ENCODE measurements at places on chromosomes 5 and 9.

DNA sequence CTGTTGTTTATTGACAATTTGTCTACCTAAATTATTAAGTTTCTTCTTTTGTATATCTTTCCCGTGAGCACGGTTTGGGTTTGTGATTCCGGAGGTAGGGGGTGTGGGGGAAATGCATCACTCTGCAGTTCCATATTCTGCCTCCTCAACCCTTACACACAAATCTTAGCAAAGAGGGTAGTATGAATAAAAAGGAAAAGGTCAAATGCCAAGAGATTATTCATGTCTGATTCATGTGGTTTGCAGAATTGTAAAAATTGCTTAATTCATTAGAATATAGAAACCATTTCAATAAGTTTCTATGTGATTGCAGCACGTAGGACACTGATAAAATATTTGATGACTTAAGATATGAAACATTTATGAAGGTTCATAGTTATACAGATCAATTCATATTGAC lies 601.9 kb downstream of the SEMA5A start:
- no peak for DNase-seq

DNA sequence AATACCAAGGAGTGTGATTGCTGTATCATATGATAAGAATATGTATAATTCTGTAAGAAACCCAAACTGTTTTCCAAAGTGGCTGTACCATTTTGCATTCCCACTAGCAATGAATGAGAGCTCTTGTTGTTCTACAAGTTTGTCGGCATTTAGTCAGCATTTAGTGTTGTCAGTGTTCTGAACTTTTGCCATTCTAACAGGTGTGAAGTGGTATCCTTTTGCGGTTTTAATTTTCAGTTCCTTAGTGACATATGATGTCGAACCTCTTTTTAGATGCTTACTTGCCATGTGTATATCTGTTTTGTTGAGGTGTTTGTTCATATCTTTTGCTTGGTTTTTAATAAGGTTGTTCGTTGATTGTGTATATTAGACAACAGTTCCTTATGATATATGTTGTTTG lies 296.3 kb upstream of the IZUMO3 start:
- DNase-seq: no peak

GRCh38 chr9:92965061-92965758 lies 17.9 kb downstream of the FGD3 start:
- DNase-seq: no peak

- DNase-seq: peak; percentile 79
Observed at GRCh38 chr5:172140120-172140519, 47.9 kb downstream of the STK10 start.

DNA sequence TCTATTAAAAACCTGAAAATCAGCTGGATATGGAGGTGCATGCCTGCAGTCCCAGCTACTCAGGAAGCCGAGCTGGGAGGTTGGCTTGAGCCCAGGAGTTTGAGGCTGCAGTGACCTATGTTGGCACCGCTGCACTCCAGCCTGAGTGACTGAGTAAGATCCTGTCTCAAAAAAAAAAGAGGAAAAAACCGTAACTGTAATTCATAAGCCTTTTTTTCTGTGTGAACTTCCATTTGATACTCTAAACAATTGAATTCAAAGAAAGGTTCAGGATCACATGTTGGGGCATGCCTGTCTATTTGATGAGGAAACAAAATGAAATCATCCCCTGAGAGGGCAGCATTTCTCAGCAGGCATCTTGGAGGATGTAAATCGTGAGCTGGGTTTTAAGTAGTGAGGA lies 38.8 kb downstream of the ITGA2 start:
- DNase-seq: peak; percentile 55

- no peak for DNase-seq
Observed at GRCh38 chr5:143206196-143207053, 197.1 kb downstream of the NR3C1 start.

- DNase-seq: no peak
Observed at GRCh38 chr9:18707489-18708205, 233.7 kb downstream of the ADAMTSL1 start.

DNA sequence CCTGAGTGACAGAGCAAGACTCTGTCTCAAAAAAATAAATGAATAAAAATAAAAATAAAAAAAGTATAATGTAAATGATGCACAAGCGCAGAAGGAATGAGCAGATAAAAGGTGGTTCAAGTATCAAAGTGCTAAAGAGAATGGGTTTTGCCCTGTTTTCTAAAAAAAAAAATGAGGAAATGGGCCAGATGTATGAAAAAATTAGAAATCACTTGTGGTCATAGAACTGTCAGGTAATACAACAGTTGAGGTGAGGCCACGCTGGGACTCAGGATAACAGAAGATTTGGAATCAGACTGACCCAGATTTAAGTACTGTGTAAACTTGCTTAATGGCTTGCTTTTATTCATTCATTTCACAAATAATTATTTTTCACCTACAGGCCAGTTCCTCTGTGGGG lies 69.8 kb downstream of the MAPKAP1 start:
- no peak for DNase-seq

DNA sequence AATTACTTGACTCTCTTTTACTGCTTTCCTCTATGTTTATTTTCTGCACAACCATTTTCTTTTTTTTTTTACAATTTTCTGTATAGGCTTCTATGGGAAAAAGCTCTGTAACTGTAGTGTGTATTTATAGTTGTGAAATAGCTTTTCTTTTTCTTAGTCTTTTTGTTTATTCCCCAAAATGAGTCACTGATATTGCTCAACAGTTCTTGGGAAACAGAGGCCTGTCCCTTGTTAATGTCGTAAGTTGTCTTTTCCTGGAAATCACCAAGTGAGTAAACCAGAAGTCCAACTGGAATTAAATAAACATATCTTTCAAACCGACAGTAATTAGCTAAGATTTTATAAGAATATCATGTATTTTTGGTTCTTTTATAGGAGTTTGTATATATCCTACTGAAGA lies 325.1 kb upstream of the PRR16 start:
- DNase-seq: no peak

GRCh38 chr5:51895834-51896233 lies 512.6 kb downstream of the ISL1 start:
- DNase-seq: no peak

- no peak for DNase-seq
Observed at GRCh38 chr5:157050050-157050449, 8.9 kb downstream of the HAVCR1 start.

DNA sequence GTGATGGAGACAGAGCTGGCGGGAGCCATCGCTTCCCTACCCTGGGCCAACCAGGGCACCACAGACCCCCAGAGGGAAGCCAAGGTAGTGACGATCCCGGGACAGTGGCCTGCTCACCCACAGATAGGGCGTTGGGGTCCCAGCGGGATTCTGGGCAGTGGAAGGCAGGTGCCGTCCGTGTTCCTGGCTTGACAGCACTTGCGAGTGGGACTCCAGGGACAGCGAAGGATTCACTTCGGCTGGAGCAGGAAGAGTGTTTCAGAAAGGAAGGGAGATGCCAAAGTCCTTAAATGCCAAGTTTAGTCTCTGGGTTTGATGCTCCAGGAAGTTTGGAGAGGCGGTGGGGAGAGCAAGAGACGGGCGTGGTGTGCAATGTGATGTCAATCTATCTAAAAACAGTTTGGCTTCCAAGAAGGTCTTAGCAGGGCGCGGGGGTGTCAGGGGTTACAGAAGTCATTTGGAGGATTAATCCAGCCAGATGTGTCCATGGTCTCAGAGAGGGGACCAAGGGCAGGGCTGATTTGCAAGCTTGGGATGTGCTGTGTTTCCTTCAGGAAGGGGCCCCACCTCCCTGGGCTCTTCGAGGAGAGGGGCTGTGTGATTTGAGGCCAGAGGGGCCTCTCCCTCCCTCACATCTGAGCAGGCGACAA lies 74.9 kb downstream of the NTNG2 start:
- DNase-seq: no peak

- DNase-seq: no peak
Observed at GRCh38 chr5:75351139-75351926, 14.3 kb downstream of the HMGCR start.

DNA sequence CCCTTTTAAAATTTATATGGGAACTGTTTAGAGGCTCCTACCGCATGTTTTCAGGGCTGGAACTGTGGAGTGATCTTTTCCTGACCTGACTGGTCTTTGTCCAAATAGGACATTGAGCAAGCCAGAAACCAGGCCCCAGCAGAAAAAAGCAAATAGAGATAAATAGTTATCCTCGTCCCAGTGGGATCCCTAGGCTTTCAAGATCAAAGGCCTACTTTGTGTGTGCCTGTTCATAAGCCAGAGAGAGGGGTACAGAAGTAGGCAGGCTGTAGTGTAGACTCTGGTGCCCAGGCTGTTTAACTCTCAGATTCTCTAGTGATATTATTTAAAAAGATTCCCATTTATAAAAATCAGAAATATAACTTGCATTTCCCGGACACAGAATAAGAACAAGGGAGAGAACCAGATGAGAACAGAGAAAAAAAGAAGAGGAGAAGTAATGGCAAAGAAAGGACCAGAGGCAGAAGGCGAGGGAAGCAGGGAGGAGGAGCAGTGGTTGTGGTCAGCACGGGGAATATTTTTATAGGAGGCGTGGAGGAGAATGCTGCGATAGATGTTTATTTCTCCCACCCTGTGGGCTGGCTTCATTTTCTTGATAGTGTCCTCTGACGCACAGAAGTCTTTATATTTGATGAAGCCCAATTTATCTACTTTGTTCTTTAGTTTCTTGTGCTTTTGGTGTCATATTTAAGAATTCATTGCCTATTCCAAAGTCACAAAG lies 101.2 kb downstream of the AOPEP start:
- peak; percentile 13 for DNase-seq

DNA sequence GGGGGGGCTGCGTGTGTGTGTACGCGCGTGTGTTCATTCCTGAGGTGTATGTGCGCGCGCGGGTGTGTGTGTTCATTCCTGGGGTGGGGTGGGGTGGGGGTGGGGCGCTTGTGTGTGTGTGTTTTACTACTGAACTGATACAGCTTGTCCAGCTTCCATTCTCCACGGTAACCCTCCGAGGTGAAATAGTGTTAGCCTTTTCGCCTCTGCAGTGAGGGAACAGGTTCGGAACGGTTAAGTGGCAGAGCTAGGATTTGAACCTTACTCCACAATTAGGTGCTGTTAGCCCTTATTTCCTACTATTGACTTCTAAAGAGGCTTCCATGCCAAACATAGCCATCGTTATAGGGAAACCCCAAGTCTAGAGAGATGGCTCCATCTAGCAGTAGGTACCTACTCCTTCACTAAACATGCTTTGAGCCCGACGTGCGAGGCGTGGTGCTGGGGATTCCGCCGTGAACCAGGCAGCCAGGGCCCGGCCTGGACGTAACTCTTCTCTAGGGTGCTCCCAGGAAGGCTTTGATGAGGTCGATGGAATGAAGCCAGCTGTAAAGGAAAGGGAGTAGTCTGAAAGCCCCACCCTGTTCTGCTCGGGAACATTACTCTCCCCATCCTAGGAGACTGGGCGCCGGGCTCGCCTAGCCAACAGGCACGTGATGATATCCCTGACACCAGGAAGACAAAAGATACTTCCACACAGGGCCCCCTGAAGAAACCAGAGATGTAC lies 782 bp upstream of the SKP1 start:
- peak; percentile 62 for DNase-seq

DNA sequence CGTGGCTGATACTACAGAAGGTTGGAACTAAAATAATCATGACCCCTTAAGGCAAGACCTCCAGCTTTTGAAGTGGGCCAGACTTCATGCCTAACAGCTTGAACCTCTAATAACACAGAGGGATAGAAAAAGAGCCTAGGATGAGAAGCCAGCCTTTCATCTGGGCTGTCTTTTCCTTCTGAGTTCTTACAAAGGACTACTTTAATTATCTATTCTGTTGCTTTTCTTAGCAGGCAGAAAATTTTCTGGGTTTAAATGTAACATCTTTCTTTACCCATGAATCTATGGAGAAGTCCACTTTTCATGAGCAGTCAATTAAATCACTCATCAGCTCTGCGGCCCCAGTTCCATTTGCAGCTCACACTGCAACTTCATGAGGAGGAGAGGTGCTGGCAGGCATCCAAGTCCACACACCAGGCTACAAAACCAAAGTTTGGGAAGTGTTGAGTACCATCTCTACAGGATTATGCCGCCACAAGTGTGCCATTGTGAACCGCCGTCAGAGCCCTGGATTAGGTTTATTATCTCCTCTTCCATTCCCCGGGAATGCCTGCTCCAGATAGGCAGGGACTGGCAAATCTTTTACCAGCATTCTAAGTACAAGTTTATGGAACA lies 192.0 kb downstream of the TLE4 start:
- DNase-seq: no peak

DNA sequence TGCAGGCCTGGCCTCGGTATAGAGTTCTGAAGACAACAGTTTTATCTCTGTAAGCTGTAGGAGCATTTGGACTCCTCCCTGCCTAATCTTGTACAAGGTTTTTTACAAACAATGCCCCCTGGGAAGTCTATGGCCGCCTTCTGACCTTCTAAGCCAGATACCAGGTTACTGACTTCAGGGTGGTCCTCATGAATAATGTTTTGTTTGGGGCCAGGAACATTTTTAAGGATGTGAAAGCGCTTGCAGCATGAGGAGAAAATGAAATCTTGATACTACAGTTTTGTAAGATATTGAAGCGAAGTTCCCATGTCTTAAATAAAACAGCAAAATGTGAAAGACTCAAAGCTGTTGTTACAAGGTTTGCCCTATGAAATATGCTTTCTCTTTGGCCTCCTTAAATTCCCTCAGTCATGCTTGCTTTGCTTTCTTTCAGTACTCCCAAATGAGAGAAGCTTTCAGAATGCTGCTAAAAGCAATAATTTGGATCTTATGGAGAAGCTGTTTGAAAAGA lies 5.2 kb downstream of the ANKDD1B start:
- no peak for DNase-seq

DNA sequence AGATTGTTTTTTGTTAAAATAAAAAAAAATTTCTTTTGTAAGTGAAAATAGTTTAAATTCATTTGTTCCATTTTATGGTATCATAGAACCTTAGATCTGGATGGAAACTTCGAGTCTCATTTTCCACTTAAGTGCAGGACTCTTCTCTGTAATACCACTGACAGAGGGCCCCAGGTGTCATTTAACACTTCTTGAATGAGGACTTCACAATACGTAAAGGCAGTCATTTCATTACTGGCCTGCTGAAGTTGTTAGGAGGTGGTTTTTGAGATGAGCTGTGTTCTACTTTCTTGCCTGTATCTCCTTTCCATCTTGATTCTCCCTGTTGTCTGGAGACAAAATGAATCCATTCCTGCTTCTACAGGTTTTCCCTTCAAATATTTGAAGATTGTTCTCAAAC lies 455.3 kb downstream of the DMRT2 start:
- DNase-seq: no peak

DNA sequence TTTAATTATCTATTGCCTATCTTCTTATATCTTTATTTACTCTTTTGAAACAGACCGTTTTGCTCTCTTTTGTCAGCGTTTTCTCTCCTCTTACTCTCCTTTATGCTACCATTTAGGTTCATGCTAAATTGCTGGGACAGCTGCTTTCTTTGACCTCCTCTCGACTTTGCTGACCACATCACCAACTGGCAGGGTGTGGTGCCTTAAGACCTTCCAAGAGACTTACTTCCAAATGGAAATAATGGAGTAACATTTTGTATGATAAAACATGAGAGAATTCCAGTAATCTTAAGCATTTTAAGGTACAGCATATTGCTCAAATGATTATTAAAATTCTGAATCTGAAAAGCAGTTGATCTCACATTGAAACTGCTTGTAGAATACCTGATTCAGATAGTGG lies 71.5 kb upstream of the MEF2C start:
- no peak for DNase-seq

GRCh38 chr9:134294153-134295071 lies 31.8 kb upstream of the RXRA start:
- DNase-seq: no peak

GRCh38 chr9:115594557-115594956 lies 476.6 kb upstream of the TNC start:
- no peak for DNase-seq

- DNase-seq: no peak
Observed at GRCh38 chr5:95148453-95148852, 136.4 kb downstream of the MCTP1 start.

Measured in NCI-H146 (cell line).